ENCODE measurements at places on chromosomes 6 and 20. TPM values are rescaled to one million over a fixed set of nuclear protein-coding genes. Genes with fewer than 3 reads are reported as not detected.

The BMP2 gene
- total RNA-seq, result 9.2 TPM

DNA sequence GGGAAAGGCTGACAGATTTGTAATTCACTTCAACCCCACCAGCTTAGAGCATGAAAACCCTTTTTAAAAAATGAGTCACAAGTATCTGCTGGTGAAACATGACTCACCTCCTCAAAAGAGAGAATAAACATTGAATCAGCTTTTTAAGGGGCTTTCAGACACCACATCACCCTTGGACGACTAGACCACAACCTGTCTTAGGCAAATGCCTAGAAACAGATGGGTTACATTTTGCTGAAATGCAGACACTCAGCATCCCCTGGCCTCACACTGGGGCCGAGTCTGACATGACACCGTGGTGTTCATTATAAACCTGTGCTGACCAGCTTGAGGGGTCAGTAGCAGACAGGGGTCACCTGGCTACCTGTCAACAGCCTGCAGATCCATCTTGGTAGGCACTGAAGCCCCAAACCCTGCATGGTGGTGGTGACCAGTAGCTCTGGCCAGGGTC, 175.3 kb upstream of the CST7 start:
- DNase-seq, result no peak

- no peak for DNase-seq
These were observed 30.1 kb upstream of the SLC16A10 start for GRCh38 chr6:111057074-111057752.

DNA sequence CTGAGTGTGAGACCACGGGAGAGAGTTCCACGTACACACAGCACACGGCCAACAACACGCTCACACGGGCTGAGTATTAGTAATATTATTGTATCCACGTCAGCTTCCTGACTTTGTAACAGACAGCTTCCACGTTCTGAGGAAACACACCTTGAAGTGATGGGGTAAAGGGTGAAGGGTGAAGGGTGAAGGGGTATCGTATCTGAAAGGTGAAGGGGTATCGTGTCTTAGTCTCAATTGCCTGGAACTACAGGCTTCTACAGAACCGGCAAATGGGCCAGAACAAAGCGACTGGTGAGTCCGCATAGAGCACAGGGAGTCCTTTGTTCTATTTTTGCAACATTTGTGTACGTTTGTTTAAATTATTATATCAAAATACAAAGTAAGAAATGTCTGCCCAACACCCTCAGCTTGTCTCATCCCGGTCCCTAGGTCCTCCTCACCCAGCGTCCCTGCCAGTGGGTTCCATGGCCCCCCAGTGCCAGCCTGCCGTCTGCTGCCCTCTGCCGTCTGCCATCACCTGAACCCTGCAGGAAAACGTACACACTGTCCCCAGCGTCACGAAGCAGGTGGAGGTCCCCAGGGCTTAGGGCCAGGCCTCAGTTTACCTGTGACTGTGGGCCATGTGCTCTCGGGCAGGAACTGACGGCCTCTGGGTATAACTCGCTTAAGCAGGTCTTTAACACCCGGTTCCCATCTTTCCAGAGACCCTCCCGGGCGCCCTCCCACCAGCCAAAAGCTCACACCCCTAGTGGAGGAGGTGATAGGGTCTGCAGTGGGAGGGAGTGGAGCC, 4.4 kb upstream of the HELZ2 start:
- DNase-seq, result no peak

DNA sequence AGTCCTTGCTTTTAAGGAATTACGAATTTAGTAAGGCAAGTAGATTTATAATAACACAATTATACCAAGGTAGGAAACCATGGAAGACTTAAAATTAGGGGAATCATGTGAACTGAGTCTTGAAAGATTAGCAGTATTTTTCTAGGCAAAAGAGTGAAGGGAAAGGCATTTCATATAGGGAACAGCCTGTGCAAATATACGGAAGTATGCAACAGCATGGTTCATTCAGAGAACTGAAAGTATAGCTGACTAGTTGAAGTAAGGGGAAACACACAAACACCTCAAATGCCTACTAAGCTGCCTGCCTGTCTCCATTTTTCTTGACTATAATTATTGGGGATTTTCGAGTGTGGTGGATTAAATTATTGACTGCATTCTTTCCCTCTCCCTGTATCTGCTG, 39.0 kb upstream of the ECHDC1 start:
- DNase-seq, result no peak

The SLC35D3 gene
- 0.13 TPM for total RNA-seq

DNA sequence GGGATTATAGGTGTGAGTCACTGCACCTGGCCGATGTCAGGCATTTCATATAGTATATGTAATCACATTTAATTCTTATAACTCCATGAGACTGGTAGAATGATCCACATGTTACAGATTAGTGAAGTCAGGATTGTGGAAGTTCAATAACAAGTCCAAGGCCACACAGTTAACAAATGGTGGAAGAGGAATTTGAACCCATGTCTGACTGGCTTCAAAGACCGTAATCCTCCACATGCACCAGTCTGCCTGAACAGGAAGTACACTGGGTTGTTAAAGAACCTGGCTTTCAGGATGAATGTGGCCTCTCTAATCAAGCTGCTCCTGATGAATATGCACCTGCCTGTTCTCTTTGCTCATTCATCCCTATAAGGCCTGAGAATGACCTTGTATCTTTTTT, 122.0 kb upstream of the HDAC2 start:
- no peak for DNase-seq

- no peak for DNase-seq
These were observed 467.1 kb downstream of the HDGFL1 start for GRCh38 chr6:23036406-23036983.
